ENCODE measurements at places on chromosomes 16 and 17.
A peak's percentile ranks its signal among the peaks of the same experiment; 100 is the strongest.

- no peak for DNase-seq
Observed at GRCh38 chr17:78641243-78641642, 64.0 kb upstream of the DNAH17 start.

DNA sequence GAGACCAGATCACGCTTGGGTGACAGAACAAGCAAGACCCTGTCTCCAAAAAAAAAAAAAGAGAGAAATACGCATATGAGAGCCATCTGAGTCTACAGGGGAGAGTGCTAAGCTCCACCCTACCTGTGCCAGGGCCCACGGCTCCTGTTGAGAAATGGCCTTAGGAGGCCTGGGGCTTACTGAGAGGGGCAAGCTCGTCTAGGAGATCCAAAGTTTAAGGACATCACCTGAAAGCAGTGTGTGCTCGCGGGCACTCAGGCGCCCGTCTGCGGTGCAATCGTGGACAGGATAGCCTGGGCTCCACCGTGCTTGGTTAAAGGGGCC lies 14.5 kb upstream of the BAIAP2 start:
- no peak for DNase-seq

GRCh38 chr17:35080536-35080935 lies 17.0 kb upstream of the RFFL start:
- DNase-seq: no peak

DNA sequence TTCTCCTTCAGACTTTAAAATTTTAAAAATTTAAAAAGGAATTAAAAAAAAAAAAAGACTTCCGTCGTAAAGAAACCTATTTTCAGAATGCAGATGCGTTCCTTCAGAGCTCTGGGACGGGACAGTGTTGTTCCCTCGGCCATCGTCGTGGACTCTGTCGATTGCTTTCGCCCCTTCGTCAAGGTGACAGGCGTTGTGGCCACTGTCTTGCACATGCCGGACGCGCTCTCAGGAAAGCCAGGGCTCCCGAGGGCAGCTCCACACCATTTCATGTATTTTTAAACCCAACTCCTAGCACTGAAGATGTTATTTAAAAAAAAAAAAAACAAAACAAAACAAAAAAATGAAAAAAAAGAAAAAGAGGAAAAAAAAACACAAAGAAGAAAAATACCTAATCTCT lies 22.3 kb downstream of the TMC6 start:
- no peak for DNase-seq

DNA sequence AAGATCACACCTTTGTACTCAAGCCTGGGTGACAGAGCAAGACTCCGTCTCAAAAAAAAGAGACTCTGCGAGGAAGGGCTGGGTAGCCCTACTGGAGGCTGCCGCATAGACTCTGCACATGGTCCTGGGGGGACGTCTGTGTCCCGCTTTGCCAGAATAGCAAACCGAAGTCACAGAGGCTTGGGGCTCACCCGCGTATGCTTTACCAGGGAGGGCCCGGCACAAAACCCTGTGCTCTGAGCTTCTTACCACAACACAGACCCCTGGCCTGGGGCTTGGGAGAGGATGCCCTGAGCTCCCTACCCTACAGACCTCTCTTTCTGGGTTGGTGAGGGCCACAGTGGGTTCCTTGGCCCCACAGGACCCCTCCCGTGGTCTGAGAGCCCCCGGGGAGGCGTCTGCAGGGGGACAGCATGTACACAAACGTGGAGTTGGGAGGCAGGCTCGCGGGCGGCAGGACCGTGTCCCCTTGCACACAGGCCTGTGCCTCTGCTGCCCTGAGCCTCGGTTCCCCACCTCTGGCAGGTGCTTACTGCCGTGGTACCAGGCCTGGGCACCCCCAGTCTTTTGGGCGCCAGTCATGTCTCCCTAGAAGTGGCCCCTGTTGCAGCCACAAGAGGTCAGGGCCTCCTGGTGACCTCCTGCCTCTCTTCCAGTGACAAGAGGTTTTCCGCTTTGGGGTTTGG lies 13.8 kb downstream of the CPNE7 start:
- DNase-seq: no peak

- no peak for DNase-seq
Observed at GRCh38 chr17:66364508-66364907, 62.1 kb downstream of the PRKCA start.

- no peak for DNase-seq
Observed at GRCh38 chr16:74033441-74033995, 263.1 kb upstream of the PSMD7 start.

- no peak for DNase-seq
Observed at GRCh38 chr16:78754713-78755112, 655.3 kb downstream of the WWOX start.

DNA sequence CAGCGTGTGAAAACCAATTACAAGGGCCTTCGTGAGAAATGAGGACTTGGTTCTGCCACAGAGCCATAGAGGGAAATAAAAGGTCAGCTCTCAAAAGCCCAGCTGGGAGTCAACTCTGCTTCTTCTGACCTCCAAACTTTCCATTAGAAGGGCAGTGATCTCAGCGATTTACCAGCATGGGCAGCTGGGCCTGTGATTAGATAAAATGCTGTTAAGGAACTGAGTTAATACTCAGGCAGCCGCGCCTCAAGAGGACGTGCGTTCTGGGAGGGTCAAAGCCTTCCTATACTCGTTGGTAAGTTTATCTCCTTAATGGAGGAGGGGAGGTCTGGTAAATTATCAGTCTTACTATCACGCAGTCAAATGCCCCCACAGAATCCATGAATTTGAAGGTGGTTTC lies 480.2 kb upstream of the ERCC4 start:
- no peak for DNase-seq

- DNase-seq: no peak
Observed at GRCh38 chr17:2218426-2218825, 85.2 kb downstream of the SMG6 start.

- DNase-seq: no peak
Observed at GRCh38 chr17:78601577-78602190, 24.5 kb upstream of the DNAH17 start.

DNA sequence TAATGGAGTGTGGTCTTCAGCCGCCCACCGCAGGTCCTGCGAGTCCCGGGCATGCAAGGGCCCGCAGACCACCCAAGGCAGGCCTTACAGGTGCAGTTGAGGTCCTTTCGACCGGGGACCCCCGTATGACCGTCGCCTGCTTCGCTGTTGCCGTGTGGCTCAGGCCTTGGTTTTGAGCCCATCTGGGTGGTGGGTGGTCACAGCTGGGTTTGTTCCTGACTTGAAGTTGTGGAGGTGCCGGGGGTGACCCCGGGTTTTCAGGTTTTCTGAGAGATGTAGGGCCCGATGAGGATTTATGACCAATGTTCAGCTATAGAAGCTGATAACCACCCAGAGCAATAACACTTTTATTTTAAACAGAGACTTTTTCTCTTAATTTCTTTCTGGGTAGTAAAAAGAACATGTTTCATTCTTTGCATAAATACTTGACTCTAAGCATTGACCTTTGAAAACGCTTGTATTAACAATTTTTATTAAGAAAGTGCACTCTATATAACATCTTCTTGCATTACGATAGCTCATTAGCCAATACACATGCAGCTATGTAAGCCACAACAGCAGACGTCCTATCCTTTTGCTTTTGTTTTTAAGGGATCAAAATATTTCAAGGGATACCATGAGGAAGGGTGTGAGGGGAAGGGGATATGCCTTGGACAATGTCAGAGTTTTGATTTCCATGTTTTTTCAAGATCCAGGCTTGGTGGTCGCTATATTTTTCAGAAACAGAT lies 1.9 kb downstream of the FOXL1 start:
- no peak for DNase-seq

GRCh38 chr16:59632276-59632855 lies 898.2 kb upstream of the GOT2 start:
- DNase-seq: peak; percentile 74

GRCh38 chr17:81346090-81346907 lies 49.0 kb upstream of the BAHCC1 start:
- DNase-seq: peak; percentile 98

DNA sequence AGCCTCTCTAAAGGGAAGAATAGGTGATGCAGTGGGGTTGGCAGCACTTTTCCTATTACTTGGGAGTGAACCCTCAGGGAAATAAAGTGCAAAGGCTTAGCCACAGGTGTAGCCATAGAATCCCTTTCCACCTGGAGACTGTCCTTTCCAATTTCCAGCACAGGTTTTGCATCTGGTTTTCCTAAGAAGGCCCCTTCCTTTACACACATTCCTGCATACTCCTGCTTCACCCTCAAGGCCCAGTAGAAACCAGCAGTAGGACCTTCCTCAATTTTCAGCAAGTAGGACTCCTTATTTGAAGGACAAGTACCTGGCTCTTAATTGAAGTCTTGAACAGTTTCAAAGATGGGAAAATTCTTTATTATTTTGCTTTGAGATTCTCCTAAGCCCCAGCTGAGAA lies 171.8 kb upstream of the TBX2 start:
- no peak for DNase-seq

GRCh38 chr17:7131423-7131791 lies 16.8 kb upstream of the ASGR2 start:
- DNase-seq: no peak

- DNase-seq: peak; percentile 92
Observed at GRCh38 chr16:70428178-70428998, 10.5 kb downstream of the ST3GAL2 start.

DNA sequence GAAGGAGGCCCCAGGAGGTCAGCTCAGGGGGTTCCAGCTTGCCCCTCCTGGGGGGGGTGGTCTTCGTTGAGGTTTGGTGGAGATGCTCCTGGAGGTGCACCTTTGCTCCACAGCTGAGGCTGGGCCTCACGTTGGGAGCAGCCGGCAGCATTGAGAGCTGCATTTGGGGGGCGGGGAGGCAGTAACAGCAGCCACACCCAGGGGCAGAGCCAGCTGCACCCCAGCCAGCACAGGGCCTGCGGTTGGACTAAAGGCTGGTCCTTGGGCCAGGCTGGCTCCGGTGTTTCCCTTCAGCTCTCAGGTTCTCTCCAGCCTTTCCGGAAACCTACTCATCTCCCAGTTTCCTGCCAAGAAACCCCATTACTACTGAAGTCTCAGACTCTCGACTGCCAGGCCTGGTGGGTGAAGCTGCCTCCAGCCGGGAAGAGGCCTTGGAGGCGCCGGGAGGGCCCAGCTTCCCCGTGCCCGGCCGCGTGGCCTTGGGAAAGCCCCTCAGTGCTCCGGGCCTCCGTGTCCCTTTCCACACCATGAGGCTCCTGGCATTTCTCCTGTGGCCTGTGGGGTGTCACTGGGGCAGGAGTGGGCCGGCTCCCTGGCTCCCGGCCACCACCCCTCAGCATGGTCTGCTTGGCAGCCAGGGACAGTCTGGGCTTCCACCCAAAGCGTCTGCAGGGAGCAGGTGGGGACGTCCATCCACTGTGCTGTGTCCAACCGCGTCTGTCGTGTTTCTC lies 14.0 kb upstream of the BAIAP2 start:
- DNase-seq: no peak

GRCh38 chr17:22221344-22221743 lies 529.0 kb downstream of the KCNJ18 start:
- no peak for DNase-seq

GRCh38 chr17:32941419-32942032 lies 13.6 kb downstream of the TMEM98 start:
- no peak for DNase-seq

DNA sequence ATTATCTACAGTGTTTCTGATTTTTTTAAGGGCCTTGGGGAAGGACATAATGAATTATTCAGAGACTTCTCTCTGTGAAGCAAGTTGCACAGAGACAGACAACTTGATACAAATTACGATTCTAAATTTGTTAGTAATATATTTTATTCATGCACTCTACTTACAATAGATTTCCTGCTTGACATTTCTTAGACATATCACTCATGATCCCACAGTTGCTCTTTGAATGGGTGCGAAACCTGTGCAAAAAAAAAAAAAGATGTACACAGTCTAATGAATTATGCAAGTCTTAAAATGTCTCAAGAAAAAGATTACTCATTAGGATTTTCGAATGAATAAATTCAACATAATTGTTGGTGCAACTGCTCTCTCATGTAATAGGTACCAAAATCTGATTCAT lies 254.8 kb downstream of the PRKCA start:
- DNase-seq: no peak

GRCh38 chr17:29650396-29650795 lies 27.7 kb upstream of the CORO6 start:
- DNase-seq: no peak

- DNase-seq: no peak
Observed at GRCh38 chr17:10286324-10286723, 86.5 kb downstream of the MYH13 start.

- DNase-seq: no peak
Observed at GRCh38 chr16:57041182-57042156, 50.9 kb upstream of the CPNE2 start.
